ENCODE measurements at places on chromosomes 4 and X. TPM values are rescaled to one million over a fixed set of nuclear protein-coding genes. Genes with fewer than 3 reads are reported as not detected.
A peak's percentile ranks its signal among the peaks of the same experiment; 100 is the strongest.

The ASMT gene
- total RNA-seq = not detected

DNA sequence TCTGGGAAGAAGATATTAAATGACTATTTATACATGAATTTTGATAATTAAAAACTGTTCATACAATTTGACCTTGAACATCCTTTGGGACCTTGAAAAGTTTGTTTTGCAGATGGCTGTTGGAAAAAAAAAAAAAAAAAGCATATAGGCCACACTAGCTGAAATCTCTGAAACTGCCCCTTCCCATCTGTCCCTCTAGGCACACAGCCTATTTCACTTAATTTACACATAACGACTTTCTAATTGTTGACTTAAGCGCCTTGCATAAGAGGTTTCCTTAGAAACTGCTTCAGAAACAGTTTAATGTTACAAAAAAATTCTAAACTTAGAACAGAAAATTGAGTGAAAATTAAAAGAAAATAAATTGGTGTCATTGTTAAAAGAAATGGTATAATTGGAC lies 131.0 kb downstream of the COX18 start:
- no peak overlapping the region for H3K4me3 ChIP-seq
- H3K27ac ChIP-seq = no peak overlapping the region
- no peaks in the 10 kb centered on the region for H3K27me3 ChIP-seq

- no peak overlapping the region for H3K4me3 ChIP-seq
- no peaks in the 10 kb centered on the region for H3K36me3 ChIP-seq
- no peak overlapping the region for H3K27ac ChIP-seq
- no peaks in the 10 kb centered on the region for H3K27me3 ChIP-seq
- no peaks in the 10 kb centered on the region for H3K4me1 ChIP-seq
These were observed 186.7 kb upstream of the WDFY3 start for GRCh38 chr4:85153221-85153620.

The PCDH18 gene
- 25.1 TPM for total RNA-seq

DNA sequence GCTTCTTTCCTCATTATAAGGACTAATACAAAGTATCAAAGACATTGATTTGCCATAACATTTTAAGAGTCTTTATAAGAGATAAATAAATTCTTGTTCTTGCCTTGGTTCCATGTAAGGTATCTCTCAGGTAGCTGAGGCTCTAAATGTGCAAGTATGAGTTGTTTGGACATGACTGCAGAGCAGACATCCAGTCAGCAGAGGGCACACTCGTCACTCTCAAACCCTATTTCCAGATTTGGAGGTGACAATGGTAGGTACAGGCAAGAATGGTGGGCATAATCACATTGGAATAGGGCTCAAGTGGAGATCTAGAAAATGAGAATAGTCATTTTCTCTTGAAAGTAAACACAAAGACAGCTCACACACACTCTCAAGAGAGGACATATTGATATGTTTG lies 133.3 kb upstream of the ZIC3 start:
- H3K27me3 ChIP-seq = no peaks in the 10 kb centered on the region
- H3K4me3 ChIP-seq = no peak overlapping the region
- H3K4me1 ChIP-seq = no peaks in the 10 kb centered on the region
- no peak for DNase-seq

GRCh38 chr4:8316251-8316771 lies 46.8 kb downstream of the HTRA3 start:
- no peak overlapping the region for H3K27ac ChIP-seq
- H3K36me3 ChIP-seq = no peaks in the 10 kb centered on the region
- no peak overlapping the region for H3K4me3 ChIP-seq
- peaks cover 18% of the 10 kb centered on the region for H3K4me1 ChIP-seq
- peak; percentile 37 for DNase-seq
- no peaks in the 10 kb centered on the region for H3K27me3 ChIP-seq

Measured in ovary (tissue), 10 donors.